ENCODE measurements at places on chromosomes 6 and 20. TPM values are rescaled to one million over a fixed set of nuclear protein-coding genes. Genes with fewer than 3 reads are reported as not detected.

- H3K27ac ChIP-seq = no peak overlapping the region
- no peaks in the 10 kb centered on the region for H3K4me1 ChIP-seq
- no peaks in the 10 kb centered on the region for H3K27me3 ChIP-seq
Observed at GRCh38 chr6:21228411-21228810, 365.1 kb upstream of the SOX4 start.

DNA sequence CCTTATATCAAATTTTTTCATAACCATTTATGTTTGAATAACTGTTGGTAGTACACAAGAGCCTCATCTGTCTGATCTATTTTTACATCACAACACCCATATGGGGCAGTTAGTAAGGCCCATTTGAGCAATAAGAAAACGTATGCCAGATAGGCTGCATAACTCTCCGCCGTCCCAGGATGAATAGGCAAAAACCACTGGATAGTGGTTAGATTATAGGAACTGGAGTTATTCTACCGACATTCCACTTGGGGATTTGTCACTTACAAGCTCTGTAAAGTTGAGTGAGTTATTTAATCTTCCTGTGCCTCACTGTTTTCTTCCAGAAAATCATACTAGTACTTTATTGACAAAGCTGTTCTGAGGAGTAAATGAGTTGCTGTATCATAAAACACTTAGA, 881.9 kb downstream of the QKI start:
- no peak overlapping the region for H3K27ac ChIP-seq
- no peak overlapping the region for H3K4me3 ChIP-seq
- no peaks in the 10 kb centered on the region for H3K36me3 ChIP-seq
- no peak for DNase-seq
- H3K27me3 ChIP-seq = no peaks in the 10 kb centered on the region

GRCh38 chr20:14093652-14094051, 98.3 kb downstream of the MACROD2 start:
- no peak overlapping the region for H3K27ac ChIP-seq
- H3K27me3 ChIP-seq = no peaks in the 10 kb centered on the region
- H3K36me3 ChIP-seq = no peaks in the 10 kb centered on the region

DNA sequence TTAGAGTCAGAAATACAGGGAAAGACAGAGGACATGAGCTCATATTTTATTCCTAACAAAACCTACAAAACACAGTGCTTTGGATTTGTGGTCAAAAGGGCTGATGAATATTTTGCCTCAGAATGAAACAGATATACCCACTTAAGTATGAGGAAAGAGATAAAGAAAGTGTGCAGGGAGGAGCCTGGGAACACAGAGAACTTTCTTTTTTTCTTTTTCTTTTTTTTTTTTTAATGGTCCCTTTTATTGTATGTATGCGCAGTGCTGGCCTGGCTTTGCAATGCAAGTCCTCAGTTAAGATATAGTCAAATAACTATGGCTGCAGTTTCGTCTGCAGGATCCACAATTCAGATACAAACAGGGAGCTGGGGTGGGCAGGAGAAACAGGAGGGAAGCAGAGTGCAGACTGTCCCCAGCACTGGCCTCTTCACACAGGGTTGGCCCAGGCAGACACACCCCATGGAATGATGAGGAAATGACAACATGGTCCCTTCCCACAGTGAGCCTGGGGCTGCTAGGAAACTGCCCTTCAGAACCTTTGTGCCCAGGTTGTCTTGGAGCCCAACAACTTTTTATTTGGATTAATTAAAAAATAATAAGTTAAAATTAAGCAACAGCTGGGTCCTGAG, 629.8 kb upstream of the AGPAT4 start:
- no peak overlapping the region for H3K27ac ChIP-seq
- H3K36me3 ChIP-seq = no peaks in the 10 kb centered on the region
- no peaks in the 10 kb centered on the region for H3K4me1 ChIP-seq
- H3K27me3 ChIP-seq = peaks cover 2% of the 10 kb centered on the region
- no peak overlapping the region for H3K4me3 ChIP-seq

- no peak overlapping the region for H3K4me3 ChIP-seq
- no peaks in the 10 kb centered on the region for H3K27me3 ChIP-seq
- H3K27ac ChIP-seq = no peak overlapping the region
- no peak for DNase-seq
- H3K36me3 ChIP-seq = no peaks in the 10 kb centered on the region
Observed at GRCh38 chr20:40617594-40617993, 71.4 kb downstream of the MAFB start.

CCN2 gene
- not detected for total RNA-seq

DNA sequence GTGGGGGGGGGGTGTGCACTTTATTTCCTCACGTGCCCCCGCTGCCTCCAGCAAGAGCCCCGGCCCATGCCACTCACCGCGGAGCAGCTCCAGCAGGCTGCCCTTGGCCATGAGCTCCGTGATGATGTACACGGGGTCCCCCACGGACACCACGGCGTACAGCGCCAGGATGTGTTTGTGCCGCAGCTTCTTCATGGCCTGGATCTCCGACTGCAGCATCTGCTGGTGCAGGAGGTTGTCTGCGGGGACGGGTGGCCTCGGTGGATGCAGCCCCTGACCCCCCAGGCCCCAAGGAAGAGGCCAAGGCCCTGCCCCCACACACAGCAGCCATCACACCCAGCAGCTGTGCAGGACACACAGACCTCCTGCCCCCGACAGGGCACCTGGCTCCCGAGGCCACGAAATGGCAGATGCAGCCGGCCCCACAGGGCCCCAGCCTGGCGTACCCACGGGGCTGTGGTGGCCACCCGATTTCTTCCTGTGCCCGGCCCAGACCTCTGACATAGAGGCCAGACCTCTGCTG, 4.7 kb downstream of the PTK6 start:
- peaks cover 1% of the 10 kb centered on the region for H3K27me3 ChIP-seq
- no peak overlapping the region for H3K27ac ChIP-seq
- no peaks in the 10 kb centered on the region for H3K36me3 ChIP-seq

DNA sequence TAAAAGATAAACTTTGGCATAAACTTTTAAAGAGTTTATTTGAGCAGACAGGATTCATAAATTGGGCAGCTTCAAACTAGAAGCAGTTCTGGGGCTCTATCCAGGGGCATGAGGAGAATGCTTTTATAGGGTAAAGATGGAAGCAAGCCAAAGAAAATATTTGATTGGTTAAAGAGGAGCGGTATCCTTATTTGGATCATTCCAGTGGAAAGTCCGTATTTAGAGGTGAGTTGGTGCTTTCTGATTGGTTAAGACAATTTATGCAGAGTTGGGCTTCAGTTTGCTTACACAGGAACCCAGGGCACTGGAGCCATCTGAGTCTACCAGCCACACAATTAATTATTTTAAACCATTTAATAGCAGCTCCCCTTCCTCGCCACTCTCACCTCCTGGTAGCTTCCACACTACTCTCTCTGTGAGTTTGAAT, 37.9 kb upstream of the RNF217 start:
- peaks cover 3% of the 10 kb centered on the region for H3K27me3 ChIP-seq
- H3K4me3 ChIP-seq = no peak overlapping the region
- no peaks in the 10 kb centered on the region for H3K36me3 ChIP-seq
- no peak overlapping the region for H3K27ac ChIP-seq
- DNase-seq = no peak

OPRL1 gene
- 0.16 TPM for total RNA-seq

DNA sequence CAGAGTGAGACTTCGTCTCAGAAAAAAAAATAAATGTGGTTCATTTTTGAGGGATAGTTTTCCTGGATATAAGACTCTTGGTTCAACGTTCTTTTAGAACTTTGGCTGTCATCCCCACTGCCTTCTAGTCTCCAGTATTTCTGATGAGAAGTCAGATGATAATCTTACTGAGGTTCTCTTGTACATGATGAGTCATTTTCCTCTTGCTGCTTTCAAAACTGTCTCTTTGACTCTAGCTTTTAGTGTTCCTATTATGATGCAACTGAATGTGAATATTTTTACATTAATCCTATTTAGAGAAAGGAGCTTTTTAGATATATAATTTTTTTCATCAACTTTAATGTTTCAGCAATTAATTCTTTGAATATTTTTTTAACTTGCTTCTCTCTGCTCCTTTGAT, 46.0 kb upstream of the OR14J1 start:
- H3K27me3 ChIP-seq = no peaks in the 10 kb centered on the region
- H3K36me3 ChIP-seq = no peaks in the 10 kb centered on the region
- DNase-seq = no peak
- H3K4me3 ChIP-seq = no peak overlapping the region
- no peak overlapping the region for H3K27ac ChIP-seq

GRCh38 chr20:25508083-25508770, 77.1 kb downstream of the NINL start:
- H3K4me1 ChIP-seq = no peaks in the 10 kb centered on the region
- DNase-seq = no peak
- H3K27ac ChIP-seq = no peak overlapping the region

- no peak overlapping the region for H3K4me3 ChIP-seq
- no peak for DNase-seq
- peaks cover 25% of the 10 kb centered on the region for H3K4me1 ChIP-seq
- peaks cover 6% of the 10 kb centered on the region for H3K36me3 ChIP-seq
Observed at GRCh38 chr6:13469693-13470092, 17.7 kb downstream of the GFOD1 start.

- DNase-seq = no peak
- H3K4me3 ChIP-seq = no peak overlapping the region
- peaks cover 24% of the 10 kb centered on the region for H3K36me3 ChIP-seq
- H3K27me3 ChIP-seq = no peaks in the 10 kb centered on the region
- H3K4me1 ChIP-seq = peaks cover 36% of the 10 kb centered on the region
- H3K27ac ChIP-seq = no peak overlapping the region
Observed at GRCh38 chr20:34401741-34402455, 38.8 kb downstream of the ITCH start.

- peaks cover 6% of the 10 kb centered on the region for H3K27me3 ChIP-seq
- H3K4me3 ChIP-seq = peak overlapping the region; percentile 35
- peaks cover 3% of the 10 kb centered on the region for H3K36me3 ChIP-seq
- peak; percentile 19 for DNase-seq
- H3K27ac ChIP-seq = no peak overlapping the region
Observed at GRCh38 chr6:6686748-6687601, 98.5 kb downstream of the LY86 start.

DNA sequence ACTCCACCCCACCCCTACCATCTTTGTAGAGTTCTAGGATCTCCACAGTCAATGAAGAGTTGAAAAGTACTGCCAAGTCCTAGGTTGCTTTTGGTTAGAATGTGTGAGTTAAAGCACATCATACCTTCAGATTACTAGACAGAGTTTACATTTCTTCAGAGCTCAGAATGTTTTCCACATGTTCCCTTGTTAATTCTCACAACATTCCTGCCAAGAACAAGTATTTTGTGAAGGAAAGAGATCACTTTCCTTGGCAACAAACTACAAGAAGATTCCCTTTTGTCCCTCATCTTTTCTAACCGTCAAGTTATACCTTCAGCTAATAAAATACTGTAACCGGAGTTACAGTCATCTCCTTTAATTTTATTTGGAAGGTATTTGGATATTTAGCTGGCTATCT, 266.8 kb downstream of the ZFAND3 start:
- H3K4me3 ChIP-seq = no peak overlapping the region
- no peaks in the 10 kb centered on the region for H3K4me1 ChIP-seq
- H3K27me3 ChIP-seq = no peaks in the 10 kb centered on the region
- DNase-seq = no peak
- peaks cover 28% of the 10 kb centered on the region for H3K36me3 ChIP-seq
- no peak overlapping the region for H3K27ac ChIP-seq

DNA sequence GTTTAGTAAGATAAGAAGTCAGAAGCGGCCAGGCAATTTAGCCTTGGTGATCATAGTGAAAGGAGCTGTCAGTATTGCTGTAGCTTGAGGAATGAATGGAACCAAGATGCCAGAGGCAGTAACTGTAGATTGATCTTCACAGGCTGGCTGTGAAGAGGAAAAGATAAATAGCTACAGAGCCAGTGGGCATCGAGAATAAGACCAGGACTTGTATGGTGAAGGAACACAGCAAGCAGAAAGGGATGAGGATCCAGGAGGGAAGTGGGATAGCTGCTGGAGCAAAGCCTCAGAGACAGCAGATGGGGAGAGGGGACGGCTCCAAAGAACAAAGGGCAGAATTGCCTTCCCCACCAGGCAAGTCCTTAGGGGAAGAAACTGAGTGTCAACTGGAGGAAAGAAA, 294.4 kb upstream of the PLN start:
- no peaks in the 10 kb centered on the region for H3K36me3 ChIP-seq
- H3K4me1 ChIP-seq = no peaks in the 10 kb centered on the region
- H3K27ac ChIP-seq = no peak overlapping the region
- DNase-seq = no peak
- peaks cover 2% of the 10 kb centered on the region for H3K27me3 ChIP-seq
- no peak overlapping the region for H3K4me3 ChIP-seq

DNA sequence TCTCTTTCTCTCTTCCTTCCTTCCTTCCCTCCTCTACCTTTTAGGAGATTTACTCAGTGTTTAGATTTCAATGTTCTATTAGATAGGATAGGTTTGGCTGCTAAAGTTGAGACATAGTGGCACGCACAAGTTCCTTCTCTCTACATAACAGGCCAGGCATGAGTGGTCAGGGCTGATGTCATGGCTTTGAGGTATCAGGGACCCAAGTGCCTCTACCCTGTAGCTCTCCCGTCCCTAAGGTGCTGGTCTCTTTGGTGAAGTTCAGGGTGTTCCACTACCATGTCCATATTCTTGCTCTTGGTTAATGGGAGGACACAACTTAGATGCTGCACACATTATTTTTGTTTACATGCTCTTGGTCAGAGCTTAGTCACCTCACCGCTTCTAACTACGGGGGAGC, 245.3 kb downstream of the QKI start:
- H3K4me3 ChIP-seq = no peak overlapping the region
- no peaks in the 10 kb centered on the region for H3K36me3 ChIP-seq
- no peak for DNase-seq
- no peak overlapping the region for H3K27ac ChIP-seq
- peaks cover 15% of the 10 kb centered on the region for H3K27me3 ChIP-seq

DNA sequence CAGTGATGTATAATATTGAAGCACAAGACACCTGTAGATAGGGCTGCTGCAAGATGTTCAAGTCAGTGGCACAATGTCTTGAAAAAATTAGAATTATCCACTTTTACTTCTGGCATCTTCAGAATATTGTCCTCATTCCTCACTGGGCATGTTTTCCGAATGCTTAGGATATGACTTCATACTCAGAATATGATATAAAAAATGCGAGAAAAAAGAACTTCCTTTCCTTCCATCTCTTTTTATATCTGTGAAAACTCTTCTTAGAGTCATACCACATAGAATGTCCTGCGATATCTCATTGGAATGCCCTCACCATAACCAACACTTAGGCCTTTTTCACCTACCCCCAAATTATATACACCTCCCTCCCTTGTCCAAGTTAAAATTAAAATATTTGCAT, 4.6 kb downstream of the MAS1L start:
- no peak for DNase-seq
- no peak overlapping the region for H3K27ac ChIP-seq
- H3K27me3 ChIP-seq = peaks cover 8% of the 10 kb centered on the region
- H3K4me1 ChIP-seq = no peaks in the 10 kb centered on the region

NT5E gene
- total RNA-seq = 12.5 TPM

- peaks cover 8% of the 10 kb centered on the region for H3K27me3 ChIP-seq
- DNase-seq = no peak
- no peaks in the 10 kb centered on the region for H3K36me3 ChIP-seq
- no peak overlapping the region for H3K27ac ChIP-seq
- no peaks in the 10 kb centered on the region for H3K4me1 ChIP-seq
Observed at GRCh38 chr6:75363304-75363703, 78.7 kb upstream of the TMEM30A start.

SLC26A8 gene
- total RNA-seq = not detected

DNA sequence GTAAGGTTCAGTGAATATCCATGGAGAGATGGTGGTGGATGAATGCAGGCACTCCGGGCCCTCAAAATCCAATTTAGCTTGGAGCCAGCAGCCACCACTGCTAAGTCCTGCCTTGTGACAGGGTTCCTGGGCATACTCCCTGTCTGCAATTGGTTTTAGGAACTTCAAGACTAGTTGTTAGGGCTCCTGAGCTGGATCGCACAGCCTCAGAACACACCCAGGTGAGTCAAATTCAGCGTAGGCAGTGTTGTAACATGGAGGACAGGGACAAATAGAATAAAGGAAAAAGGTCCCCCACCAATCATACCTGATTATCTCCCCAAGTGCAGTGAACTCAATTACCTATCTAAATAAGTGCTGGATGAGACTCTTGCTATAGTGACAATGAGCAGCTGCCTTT, 74.6 kb downstream of the PERP start:
- DNase-seq = no peak
- no peaks in the 10 kb centered on the region for H3K4me1 ChIP-seq

Measured in activated T-helper 1 cell treated with anti-CD3 and anti-CD28 coated beads, Interleukin-12 subunit alpha, Interleukin-12 subunit beta, Interleukin-2, Interleukin-4 antibody, amounts not matched to agents 30 ng/mL and 10 ng/mL and 1 ng/mL, durations not matched to agents 14 hours and 24 hours and 36 hours (primary cell).